ENCODE measurements at places on chromosomes 4 and X.

DNA sequence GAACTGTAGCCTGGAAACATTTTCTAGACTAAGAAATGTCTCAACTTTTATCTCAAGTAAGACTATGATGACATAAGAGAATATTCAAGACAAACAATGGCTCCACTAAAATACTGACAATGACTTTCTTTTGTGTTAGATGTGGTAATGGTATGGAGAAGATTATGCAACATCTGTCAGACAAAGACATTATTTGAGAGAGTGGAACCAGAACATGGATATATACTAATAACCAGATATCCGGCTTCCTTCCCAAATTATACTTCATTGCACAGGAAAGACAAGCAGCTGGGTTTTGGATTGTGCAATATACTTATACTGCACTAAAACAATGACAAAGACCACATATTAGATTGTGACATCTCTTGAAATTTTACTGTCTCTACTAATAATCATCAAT, 290.8 kb upstream of the GIMD1 start:
- DNase-seq, result no peak

DNA sequence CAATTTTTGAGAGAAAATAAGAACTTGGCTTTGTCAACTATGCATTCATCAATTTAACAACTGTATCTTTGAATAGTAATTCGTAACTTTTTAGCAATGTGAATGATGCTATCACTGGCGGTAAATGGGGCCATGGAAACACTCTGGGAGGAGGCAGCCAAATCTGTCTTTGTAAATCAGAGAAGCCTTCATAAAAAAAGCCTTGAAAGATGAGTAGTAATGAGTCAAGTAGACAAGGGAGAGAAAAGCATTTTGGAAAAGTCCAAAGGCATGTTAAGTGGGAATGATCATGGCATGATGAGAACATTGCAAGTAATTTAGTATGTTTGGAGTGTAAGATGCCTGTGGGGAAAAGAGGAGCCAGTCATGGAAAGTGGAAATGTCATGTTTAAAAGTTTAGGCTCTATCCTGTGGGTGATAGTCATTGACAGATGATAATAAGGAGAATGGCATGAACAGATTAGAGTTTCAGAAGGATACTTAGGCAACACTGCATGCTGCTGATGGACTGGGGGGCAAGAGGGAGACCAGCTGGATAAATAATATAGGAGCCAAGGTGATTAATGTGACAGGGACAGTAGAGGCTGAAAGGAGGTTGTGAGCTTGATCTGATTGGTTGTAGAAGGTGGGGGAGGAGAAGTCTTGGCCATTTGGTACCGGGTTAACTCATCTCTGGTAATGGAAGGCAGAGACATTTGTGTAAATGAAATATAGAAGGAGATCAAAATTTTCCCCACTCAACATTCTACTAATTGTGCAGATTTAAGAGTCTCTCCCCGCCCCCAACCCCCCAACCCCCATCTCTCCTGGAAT, 16.3 kb downstream of the SPRY1 start:
- no peak for DNase-seq

DNA sequence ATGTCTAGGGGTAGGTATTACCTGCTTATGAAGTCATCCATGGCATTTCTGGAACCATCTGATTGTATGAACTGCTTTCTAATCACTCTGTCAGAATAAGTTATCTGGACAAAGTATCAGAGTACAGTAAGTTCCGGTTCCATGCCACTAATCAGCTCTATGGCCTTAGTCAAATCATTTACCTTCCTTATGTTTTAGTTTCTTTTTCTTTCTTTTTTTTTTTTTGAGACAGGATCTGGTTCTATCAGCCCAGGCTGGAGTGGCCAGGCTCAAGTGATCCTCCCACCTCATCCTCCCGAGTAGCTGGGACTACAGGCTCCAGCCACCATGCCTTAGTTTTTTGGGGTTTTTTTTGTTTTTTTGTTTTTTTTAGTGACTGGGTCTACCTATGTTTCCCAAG, 11.5 kb downstream of the XIAP start:
- no peak for DNase-seq

DNA sequence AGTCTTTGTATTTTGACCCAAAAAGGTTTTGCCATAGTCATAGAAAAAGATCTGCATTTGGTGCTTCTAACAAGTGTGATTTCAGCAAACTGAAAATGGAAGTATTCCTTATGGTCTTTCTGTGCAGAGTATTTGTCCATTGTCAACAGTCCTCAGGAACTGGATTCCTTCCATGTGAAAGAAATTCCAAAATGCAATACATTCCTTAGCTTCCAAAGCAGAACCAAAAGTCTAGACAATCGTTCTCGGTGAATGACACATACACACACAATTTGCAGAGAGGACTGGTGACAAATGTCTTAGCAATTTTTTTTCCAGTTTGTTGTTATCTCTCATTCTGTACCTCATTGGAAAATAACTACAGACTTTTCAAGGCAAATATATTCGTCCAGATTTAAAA, 562.2 kb upstream of the SLIT2 start:
- DNase-seq, result no peak

- DNase-seq, result no peak
Measured at GRCh38 chr4:28682847-28683246, 1822.2 kb downstream of the STIM2 start.

- no peak for DNase-seq
Measured at GRCh38 chr4:82898322-82899243, 2.0 kb upstream of the THAP9 start.

DNA sequence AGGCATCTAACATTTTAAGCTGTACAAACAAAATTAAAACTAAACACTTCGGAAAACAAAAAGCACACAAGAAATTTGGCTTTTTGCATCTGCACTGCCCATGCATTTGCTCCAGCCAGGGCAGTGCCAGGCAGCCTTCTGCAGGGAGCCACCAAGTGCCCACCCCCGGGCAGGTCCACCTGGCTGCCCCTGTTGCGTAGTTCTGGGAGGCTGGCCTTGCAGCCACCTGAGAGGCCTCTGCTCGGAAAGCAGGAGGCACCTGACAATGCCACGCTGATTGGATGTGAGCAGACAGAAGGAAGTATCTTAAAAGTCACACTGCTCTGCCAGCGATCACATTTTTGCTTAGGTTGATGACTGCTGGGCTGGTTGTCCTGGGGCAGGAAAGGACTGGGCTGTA, 3.5 kb downstream of the TMEM271 start:
- DNase-seq, result no peak
